ENCODE measurements at places on chromosomes 12 and 14.

- no peak for DNase-seq
Observed at GRCh38 chr12:88472248-88472647, 108.0 kb downstream of the KITLG start.

- DNase-seq = no peak
Observed at GRCh38 chr14:20400589-20400964, 12.7 kb downstream of the TEP1 start.

DNA sequence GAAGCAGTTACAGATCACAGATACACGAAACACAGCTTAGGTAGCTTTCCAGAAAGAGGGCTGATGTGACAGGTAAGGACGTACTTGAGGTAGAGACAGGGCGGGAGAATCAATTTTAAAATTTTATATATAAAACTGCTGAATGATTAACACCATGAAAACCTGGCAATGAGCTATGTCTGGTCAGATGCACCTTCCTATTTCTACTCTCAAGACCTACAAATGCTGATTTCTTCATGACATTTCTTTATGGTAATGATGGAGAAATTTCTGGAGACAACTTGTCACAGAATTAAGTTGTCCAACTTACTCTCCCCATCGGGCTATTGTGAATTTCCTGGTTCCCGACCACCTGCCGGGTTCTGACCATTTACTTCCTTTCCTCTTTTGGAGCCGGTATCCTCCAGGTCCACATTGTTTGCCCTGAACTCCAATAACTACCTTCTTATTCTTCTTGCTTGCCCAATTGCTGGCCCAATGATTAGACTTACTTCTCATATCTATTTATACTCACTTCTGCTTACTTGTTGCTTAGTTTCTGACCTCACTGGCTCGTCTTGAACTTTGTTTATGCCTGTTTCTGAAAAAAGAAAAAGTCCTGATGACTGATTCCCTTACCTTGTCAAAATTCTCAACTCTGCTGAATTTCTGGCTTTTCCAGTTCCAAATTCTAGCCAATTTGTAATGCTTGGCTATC is 12.8 kb upstream of the ATP2B1 start:
- DNase-seq = no peak

DNA sequence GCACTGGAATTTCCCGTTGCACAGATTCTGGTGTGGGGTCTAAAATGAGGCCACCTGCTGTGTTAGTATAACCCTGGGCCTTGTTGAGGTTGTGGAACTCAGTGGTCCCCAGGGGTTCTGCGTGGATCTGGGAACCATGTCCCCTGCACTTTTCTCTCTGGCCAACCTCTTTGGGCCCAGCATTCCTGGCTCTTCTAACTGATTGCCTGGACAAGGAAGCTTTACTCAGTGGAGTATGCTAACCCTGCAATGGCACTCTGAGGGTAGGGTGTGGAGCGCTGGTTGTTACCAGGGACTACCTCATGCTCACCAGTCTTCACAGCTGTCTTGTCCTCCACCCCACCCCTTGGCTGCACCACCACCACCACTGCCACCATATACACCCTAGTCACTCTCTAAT is 39.2 kb downstream of the CPM start:
- no peak for DNase-seq

GRCh38 chr14:93969082-93969828 is 7.1 kb downstream of the ASB2 start:
- DNase-seq = no peak

DNA sequence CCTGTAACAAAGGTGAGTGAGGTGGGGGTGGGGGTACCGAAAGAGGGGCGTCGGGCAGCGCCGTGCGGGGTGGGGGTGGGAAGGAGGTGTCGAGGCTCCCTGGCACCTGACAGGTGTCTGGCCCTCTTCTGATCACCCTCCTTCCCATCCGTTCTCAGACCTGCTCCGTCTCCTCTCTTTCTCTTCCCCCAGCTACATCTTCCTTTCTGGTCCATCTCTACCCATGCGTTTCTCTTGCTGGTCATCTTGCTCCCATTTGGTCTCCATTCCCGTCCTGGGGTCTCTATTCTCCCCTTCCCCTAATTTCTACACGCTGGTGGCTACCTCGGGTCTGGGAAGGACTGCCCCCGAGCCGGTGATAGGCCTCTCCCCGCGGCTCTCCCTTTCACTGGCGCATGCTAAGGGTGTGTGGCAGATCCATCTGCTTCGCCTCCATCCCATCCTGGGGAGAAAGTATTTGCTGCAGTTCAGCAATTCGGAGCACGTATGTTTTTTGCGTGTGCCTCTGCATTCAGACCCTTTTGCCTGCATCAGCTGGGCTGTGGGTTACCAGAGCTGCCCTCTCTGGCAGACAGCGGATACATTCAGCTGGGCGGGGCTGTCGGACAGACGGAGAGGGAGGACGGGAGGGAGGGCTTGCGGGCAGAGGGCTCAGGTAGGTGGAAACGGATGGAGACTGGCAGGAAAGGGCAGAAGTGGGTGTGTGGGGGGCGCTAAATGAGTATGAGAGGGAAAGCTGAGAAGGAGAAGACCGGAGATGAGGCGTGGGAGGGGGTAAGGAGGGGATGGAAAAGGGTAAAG is 730 bp downstream of the CLSTN3 start:
- DNase-seq = peak; percentile 84

DNA sequence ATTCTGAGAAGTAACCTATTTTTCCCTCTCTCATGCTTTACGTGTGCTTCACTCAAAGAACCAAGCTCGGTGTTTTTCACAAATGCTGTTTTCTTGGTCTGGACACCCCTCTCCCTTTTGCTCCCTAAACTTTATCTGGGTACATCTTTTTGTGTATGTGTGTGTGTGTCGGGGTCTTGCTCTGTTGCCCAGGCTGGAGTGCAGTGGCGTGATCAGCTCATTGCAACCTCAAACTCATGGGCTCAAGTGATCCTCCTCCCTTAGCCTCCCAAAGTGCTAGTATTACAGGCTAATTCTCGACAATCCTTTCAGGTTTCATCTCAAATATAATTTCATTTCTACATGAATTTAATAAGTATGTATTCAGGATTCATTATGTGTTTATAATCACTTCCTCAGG is 83.2 kb downstream of the PEBP1 start:
- no peak for DNase-seq

- no peak for DNase-seq
Observed at GRCh38 chr12:103354403-103354802, 141.4 kb downstream of the C12orf42 start.

DNA sequence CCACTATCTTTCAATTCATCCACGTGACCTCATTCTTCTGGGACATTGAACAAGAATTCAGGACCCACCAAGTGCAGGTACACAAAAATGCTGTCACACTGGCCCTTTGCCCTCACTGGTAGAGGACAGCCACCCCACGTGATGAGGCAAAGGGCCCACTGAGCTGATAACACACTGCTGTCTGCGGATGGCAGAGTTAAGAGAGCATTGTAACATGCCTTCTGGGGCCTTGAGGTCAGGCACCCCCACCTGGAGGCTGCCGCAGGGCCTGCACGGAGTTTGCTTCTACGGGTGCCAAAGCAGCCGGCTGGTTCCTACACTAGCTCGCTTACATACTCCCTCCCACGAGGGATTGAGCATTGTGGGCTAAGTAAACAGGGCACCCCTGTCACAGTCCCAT is 101.0 kb downstream of the LRIG3 start:
- DNase-seq = no peak

GRCh38 chr12:66669541-66669940 is 9.3 kb downstream of the GRIP1 start:
- no peak for DNase-seq

- no peak for DNase-seq
Observed at GRCh38 chr12:108386709-108387360, 47.7 kb upstream of the CMKLR1 start.

GRCh38 chr12:55734595-55734994 is 5.8 kb upstream of the CD63 start:
- no peak for DNase-seq
